ENCODE measurements at places on chromosomes 16 and 17. TPM values are rescaled to one million over a fixed set of nuclear protein-coding genes. Genes with fewer than 3 reads are reported as not detected.

RNU2-1 gene
- not detected for total RNA-seq

TMC8 gene
- not detected for total RNA-seq

BTBD17 gene
- total RNA-seq = not detected

GRIN2A gene
- total RNA-seq = 3.4 TPM

PRAC1 gene
- not detected for total RNA-seq

SOST gene
- 0.09 TPM for total RNA-seq

ITFG1 gene
- total RNA-seq = 62.4 TPM

ENO3 gene
- 2.8 TPM for total RNA-seq

SDK2 gene
- total RNA-seq = not detected

ALOXE3 gene
- total RNA-seq = not detected

Data from fibroblast of the aortic adventitia (primary cell).